ENCODE measurements at places on chromosomes 5 and 9.

DNA sequence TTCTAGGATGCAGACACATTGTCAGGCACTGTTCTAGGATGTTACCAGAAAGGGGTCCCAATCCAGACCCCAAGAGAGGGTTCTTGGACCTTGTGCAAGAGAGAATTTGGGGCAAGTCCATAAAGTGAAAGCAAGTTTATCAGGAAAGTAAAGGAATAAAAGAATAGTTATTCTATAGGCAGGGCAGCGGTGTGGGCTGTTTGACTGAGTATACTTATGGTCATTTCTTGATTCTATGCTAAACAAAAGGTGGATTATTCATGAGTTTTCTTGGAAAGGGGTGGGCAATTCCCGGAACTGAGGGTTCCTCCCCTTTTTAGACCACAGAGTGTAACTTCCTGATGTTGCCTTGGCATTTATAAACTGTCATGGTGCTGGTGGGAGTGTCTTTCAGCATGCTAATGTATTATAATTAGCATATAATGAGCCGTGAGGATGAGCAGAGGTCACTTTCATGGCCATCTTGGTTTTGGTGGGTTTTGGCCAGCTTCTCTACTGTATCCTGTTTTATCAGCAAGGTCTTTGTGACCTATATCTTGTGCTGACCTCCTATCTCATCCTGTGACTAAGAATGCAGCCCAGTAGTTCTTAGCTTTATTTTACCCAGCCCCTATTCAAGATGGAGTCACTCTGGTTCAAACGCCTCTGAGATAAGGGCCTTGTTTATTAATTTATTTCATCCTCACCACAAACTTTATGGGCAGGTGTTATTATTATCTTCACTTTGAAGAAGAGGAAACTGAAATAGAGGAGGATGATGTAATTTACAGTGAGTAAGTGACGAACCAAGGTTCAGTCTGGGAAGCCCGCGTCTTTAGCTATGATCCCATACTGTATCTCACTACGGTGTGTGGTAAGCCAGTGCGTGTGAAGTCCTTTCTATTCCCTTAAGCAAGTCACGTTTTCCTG, 186.0 kb upstream of the KLF4 start:
- DNase-seq: no peak

GRCh38 chr5:32274548-32275395, 38.0 kb downstream of the MTMR12 start:
- DNase-seq: no peak

GRCh38 chr5:87136096-87136495, 131.6 kb upstream of the RASA1 start:
- DNase-seq: no peak

DNA sequence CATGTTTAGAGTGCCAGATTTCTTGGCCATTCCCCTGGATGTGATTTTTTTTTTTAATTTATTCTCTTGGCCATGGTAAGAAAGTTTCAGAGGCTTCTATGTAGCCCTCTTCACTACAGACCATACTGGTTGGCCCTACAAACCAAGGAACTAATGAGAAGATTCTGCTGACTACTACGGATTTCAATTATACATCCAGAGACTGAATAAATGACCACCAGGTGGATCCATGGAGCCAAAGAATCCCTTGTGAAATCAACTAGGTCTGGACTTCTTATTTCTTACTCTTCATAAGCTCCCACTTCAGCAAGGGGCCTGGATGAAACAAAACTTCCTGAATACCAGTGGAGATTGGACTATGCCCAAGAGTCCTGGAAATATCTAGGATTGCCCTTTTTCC, 27.6 kb downstream of the ZNF622 start:
- DNase-seq: no peak

GRCh38 chr5:44887722-44888121, 79.0 kb downstream of the MRPS30 start:
- no peak for DNase-seq
